Renal cortical epithelial cell (primary cell): ENCODE measurements at places on chromosomes 2 and 18.
A peak's percentile ranks its signal among the peaks of the same experiment; 100 is the strongest.

DNA sequence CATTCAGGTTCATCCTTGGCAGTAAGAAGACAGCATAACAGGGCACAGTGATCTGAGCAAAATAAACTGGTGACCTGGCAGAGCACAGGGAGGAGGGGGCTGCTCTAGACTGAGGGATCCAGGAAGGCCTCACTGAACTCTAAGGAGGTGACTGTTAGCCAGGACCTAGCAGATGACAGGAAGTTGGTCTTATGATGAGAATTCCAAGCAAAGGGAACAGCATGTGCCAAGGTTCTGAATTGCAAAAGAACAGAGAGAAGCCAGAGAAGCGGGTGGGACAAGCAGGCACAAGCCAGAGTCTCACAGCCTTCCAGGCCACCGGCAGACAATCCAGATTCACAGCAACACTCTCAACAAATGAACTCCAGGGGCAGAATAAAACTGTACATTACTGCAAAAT lies 152.7 kb upstream of the PTPRM start:
- peak; percentile 33 for DNase-seq

DNA sequence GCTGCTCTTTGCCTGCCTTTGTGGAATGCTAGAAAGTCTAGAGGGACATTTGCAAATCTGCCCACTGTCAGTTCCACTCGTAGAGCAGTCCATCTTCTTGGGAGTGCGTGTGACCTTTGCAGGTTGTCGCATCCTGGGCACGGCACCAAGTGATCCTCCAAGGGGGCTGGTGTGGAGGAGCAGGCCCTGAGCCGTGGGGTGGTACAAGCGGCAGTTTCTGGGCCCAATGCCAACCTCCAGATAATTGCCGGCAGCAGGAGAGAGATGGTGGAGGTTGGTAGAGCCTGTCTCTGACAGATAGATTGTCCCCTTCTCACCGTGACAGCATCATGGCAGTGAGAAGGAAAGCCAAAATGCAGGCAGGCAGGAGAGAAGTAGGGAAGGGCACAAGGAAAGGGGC lies 150.7 kb upstream of the SLC14A2 start:
- DNase-seq: no peak

DNA sequence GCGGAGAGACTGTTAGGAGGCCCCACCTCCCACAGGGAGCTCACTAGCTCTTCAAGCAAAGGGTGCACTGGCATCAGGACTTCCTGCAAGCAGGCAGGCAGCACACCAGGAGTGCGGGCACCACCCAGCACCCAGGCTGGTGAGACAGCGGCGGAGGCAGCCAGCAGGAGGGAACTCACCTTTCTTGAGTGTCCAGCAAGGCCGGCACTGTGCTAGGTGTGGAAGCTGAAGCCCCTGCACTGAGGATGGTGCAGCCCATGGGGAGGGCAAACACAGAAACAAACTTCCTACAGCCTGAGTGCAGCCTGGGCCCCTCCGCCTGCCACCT lies 100.7 kb upstream of the ID2 start:
- no peak for DNase-seq

DNA sequence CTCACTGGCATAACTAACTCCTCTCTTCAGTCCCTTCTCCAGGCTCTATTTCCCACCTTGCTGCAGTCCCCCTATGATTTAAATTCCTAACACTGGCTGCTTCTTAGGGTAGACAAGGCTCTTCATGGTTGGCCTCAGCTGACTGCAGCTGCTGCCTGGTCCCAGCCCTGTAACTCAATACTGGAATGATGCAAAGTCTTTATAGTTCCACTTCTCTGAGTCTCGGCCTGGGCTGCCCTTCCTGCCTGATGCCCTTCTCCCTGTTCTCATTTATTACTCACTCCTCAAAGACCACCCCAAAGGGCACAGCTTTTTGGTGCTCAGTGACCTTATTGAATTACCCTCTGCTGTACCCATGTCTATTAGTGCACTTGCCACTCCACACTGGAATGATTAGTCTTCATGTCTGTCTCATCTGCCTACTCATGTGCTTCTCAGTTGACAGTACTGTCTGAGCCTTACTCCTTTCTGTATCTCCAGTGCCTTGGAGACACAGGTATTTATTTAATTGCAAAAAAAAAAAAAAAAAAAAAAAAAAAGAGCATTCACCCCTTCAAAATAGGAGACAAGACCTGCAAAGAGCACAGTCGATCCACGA lies 199.4 kb upstream of the REV1 start:
- no peak for DNase-seq

GRCh38 chr2:225074919-225075681 lies 32.8 kb upstream of the DOCK10 start:
- DNase-seq: no peak

GRCh38 chr2:158497486-158497885 lies 40.7 kb downstream of the PKP4 start:
- peak; percentile 87 for DNase-seq

- no peak for DNase-seq
Observed at GRCh38 chr2:100936070-100936741, 65.9 kb upstream of the RPL31 start.

DNA sequence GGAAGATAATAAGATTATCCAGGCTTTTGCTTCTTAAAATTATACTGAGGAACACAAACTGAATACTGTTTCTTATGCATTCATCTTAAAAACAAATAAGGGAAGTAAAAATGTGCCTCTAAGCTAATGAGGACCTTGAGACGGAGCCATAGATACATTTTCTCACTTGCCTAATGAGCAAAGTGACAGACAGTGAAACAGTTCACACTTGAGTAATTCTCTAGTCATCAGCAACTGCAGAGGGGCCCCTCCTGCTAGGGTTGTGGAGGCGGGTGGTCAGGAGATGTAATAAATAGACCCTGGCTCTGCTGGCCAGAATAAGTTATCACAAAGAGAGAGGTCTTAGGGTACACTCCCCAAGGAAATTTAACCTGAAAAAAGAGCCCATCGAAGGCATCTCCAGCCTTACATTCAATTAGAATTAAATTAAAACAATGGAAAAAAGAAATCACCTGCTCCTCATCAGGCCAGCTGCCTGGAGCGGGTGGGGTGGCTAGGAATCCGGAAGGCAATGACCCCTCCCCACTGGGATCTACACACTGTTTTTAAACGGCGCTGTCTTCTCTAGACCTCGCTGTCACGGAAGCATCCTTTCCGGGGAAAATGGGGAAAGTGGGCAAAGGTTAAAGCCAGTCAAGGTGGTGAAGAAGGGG lies 32.6 kb upstream of the INSIG2 start:
- no peak for DNase-seq

GRCh38 chr2:150063931-150064548 lies 423.4 kb downstream of the RND3 start:
- no peak for DNase-seq

- DNase-seq: no peak
Observed at GRCh38 chr2:45636008-45636407, 15.5 kb upstream of the PRKCE start.

DNA sequence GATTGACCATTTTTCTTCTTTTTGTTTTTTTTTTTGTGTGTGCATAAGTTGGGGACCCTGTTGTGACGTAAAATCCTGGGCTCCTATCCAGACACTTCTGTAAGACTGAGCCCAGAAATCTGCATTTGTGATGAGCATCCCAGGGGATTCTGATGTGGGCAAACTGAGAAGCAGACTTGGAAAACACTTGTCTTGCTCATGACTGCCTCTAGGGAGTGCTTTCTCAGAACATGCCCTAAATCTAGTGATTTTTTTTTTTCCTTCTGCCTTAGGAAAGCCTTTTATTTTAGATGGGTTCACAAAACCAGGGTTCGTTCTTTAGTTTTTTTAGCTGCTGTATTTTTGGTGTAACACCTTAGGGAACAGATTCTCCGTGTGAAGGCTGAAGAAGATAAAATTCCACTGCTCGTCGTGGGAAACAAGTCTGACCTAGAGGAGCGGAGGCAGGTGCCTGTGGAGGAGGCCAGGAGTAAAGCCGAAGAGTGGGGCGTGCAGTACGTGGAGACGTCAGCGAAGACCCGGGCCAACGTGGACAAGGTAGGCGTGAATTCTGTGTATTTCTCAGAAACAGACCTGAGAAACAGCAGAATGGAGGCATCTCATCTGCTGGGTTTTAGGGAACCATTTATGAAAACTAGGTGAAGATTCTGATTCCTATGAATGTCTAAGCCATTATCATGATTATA lies 36.7 kb downstream of the RALB start:
- no peak for DNase-seq

GRCh38 chr2:222799262-222799918 lies 61.4 kb upstream of the ACSL3 start:
- DNase-seq: peak; percentile 36

DNA sequence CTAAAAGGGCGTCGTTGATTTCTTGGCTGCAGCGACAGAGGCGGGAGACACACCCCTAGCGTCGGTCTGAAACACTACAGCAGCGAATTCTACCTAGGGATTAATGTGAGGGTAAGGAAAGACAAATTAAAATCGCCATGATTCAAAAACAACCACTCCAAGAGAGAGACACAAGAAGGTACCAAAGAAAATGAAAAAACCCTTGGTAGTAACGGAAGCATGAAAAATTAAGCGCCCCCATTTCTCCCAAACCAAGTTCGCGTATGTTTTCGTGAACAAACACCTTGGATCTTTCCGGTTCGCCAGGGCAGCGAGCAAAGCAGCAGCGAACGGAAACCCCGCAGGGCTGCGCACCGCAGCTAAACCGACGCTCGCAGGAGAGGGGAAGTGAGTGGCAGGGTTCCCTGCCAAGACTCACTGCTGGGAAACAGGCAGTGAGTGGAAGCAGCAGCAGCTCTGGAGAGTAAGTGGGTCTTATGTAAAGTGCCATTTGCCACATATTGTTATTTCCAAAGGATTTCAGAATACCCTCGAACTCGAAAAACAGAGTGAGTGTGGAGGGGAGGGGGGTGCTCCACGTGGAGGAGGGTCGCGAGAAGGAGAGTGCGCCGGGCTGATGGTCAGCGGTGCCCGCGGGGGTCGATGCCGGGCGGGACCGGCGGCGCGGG lies 1.0 kb downstream of the PPP3R1 start:
- peak; percentile 81 for DNase-seq

- peak; percentile 61 for DNase-seq
Observed at GRCh38 chr2:20094142-20094755, 42.8 kb upstream of the LAPTM4A start.

DNA sequence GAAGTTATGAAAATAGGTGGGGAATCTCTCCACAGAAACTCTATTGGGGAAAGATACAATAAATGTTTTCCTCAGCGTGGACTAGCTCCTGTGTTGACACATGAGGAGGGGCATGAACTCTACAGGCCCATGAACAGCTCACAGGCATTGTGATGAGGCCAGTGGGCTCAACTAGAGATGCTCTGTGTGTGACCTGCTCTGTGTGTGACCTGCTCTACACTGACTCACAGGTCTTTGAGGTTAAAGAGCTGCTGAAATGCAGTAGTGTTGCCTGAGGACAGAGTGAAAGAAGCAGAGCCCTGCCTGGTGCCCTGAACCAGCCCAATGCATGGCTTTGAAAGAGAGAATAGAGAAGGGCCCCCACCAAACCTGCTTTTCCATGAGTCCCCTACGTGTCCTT lies 117.6 kb downstream of the MCFD2 start:
- DNase-seq: peak; percentile 78

- peak; percentile 53 for DNase-seq
Observed at GRCh38 chr18:23498877-23499276, 4.4 kb upstream of the RMC1 start.

DNA sequence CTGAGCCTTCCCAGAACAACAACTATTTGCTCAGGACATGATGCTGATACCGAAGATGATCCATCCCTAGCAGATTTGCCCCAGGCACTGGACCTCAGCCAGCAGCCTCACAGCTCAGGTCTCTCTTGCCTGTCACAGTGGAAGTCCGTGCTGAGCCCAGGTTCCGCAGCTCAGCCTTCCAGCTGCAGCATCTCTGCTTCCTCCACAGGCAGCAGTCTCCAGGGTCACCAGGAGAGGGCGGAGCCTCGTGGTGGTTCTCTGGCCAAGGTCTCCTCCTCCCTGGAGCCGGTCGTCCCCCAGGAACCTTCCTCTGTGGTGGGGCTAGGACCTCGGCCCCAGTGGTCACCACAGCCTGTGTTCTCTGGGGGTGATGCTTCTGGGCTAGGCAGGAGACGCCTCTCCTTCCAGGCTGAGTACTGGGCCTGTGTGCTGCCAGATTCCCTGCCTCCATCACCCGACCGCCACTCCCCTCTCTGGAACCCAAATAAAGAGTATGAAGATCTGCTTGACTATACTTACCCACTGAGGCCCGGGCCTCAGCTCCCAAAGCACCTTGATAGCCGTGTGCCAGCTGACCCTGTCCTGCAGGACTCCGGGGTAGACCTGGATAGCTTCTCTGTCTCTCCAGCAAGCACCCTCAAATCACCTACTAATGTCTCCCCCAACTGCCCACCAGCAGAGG lies 15.4 kb downstream of the CEP68 start:
- DNase-seq: no peak

DNA sequence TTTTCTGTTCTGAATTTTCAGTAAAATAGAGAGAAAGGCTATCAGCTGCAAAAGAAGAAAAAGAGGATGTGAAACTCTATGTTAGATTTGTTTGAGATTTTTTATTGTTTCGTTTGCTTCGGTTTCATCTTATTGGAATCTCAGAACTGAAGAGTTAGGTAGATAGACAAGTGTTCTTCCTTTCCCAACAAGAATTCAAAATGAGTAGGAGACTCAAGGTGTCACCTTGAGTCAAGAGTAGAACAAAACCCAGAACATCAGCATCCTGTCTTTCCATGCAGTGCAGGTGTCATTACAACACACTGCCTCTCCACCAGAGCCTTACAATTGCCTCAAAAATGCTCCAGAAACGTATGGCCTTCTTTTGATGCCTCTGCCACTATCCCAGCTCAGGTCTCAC lies 21.1 kb downstream of the NBAS start:
- no peak for DNase-seq

DNA sequence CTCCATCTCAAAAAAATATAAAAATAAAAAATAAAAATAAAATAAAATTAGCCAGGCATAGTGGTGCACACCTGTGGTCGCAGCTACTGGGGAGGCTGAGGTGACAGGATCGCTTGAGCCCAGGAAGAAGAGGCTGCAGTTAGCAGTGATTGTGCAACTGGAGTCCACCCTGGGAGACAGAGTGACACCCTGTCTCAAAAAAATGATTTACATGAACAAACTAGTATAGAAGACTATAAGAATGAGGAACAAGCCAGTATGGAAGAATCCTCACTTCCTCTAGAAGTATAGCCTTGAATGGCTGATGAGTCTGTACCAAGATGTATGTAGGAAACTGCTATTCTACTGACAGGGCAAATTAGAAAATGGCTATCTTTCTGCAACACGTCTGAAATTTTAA lies 10.9 kb downstream of the YES1 start:
- DNase-seq: no peak

- DNase-seq: peak; percentile 65
Observed at GRCh38 chr2:168137510-168138180, 109.8 kb downstream of the STK39 start.

GRCh38 chr18:48990481-48991318 lies 39.9 kb upstream of the SMAD7 start:
- peak; percentile 80 for DNase-seq

DNA sequence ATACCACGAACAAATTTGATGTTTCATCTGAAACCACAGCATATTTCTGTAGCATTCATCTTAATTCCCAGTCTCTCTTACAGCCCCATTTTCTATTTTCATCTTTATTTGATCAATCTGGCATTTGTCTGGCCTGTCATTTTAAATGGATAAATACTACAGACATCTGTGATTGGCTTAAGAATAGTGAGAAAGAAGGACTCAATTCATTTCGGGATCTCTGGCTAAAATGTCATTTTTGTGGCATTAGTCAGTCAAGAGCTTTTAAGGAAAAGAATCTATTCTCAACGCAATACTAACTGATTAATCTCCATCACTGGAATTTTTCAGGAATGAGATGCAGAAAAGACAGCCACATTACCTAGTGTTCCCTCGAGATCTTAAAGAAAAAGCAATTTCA lies 585.9 kb downstream of the IRS1 start:
- peak; percentile 92 for DNase-seq

- no peak for DNase-seq
Observed at GRCh38 chr18:31403409-31403808, 26.8 kb downstream of the DSG4 start.

- DNase-seq: no peak
Observed at GRCh38 chr2:8333177-8333831, 348.6 kb upstream of the ID2 start.
